ENCODE measurements at places on chromosomes 4 and X. TPM values are rescaled to one million over a fixed set of nuclear protein-coding genes. Genes with fewer than 3 reads are reported as not detected.

GRCh38 chrX:71542411-71542810 lies 9.5 kb downstream of the OGT start:
- DNase-seq = no peak

The ASMT gene
- not detected for total RNA-seq

DNA sequence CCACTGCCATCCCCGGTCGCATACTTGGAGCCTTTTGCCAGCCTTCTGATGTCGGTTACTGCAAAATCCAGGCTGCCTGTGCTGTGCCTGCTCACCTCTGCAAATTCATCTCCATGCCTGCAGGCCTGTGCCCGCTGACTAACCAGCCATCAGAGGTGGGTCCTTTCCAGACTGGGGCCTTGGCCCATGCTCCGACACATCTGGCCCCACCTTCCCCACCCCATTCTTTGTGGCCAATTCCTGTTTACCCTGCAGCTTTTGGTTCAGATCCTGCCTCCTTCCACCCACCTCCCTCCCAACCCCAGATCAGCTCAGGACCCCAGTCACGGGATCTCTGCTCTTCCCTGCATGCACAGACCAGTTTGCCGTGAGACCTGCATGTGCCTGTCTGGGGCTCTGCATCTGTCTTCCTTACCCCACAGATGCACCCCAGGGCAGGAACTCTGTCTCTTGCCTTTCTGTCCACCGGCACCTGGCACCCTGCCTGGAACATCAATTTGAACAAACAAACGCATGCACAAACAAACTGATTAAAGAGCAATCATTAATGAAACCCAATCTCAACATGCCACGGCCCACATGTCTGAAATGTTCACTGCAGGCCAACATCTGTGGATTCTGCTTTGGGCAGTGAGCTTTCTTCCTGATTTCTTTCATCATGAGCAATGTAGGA lies 112.8 kb upstream of the PSAPL1 start:
- no peak for DNase-seq

The ARHGAP10 gene
- total RNA-seq = 5.3 TPM

DNA sequence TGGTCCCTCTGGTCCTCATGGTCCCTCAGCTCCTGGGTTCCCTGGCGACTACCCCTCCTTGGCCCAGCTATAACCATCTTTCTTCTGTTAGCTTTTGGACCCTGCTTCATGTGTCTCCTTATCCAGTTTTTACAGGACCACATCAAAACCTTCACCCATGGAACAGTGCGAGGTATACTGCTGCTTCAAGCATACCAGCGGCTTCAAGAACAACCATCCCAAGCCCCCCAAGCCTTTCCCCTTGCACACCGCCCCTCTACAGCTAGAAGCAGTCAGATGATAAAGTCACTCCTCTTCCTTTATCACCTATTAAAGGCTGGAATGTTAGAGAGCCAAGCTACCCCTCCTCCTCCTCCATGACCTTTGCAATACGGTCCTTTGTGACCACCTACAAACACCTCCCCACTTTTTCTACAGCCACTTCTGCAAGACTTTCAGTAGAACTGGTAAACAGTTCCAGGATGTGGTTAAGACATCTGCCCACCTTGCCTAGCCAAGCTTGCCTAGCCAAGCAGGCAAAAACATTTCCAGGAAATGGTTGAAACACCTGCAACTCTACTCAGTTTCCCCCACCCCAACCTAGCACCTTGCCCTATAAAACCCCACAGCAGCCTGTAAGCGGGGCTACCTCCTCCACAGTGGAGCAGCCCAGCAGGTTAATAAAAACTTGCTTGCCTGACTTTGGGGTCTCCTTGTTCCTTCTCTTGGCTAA lies 125.7 kb downstream of the ZC4H2 start:
- DNase-seq = no peak

The BMP3 gene
- total RNA-seq = not detected

DNA sequence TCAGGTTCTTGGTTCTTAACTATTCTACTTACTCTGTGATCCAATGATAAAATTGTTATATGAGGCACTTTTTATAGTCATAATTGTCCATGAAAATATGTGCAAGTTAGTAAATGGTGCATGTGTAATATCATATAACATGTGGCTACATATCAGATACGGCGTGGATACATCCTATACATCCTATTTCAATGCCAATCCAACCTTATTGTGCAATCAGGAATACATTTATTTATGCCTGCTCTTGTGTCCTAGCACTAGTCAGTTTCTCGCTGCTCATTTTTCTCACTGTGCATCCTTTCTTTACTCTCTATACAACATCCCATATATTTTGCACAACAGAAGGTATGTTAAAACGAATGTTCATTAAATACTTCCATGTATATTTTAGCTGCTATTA lies 1141.1 kb downstream of the FAT4 start:
- no peak for DNase-seq

DNA sequence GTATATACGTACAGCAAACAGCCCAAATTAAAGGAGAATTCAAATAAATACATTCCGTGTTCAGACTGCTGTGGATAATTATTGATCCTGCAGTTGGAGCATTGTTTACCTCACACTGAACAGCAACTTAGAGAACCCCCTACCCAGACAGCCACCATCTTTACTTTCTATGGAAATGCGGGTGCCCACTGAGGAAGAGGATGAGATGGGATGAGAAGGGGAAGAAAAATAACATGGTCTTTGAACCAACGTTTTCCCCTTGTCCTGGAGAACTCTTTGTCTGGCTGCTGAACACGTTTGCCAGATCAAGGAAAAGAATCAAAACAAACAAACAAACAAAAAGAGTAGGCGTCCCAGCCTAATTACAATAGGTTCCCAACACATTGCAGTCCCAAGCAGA lies 1.5 kb downstream of the TSPAN5 start:
- DNase-seq = no peak

GRCh38 chrX:33330798-33331197 lies 119.4 kb upstream of the DMD start:
- DNase-seq = no peak

DNA sequence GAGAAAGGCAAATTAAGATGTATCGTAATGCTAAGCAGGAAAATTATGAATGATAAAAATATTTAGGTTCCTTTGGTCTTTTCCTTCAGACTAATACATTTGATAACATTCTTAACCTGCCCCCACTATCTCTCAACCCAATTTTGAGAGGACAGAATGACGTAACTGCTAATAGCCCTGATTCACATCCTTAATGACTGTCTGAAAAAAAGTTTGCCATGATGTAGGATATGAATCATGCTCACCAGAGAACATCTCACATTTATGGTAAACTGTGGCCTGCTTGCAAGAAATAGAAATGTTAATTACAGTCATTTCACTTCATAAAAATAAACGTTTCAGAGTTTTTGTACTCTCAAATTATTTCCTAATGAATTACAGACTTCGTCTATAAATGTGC lies 128.0 kb upstream of the VEGFC start:
- DNase-seq = no peak

The XIAP gene
- total RNA-seq = 32.8 TPM

- DNase-seq = no peak
These were observed 42.4 kb upstream of the PDLIM5 start for GRCh38 chr4:94409375-94409679.

The TEX13B gene
- total RNA-seq = not detected

DNA sequence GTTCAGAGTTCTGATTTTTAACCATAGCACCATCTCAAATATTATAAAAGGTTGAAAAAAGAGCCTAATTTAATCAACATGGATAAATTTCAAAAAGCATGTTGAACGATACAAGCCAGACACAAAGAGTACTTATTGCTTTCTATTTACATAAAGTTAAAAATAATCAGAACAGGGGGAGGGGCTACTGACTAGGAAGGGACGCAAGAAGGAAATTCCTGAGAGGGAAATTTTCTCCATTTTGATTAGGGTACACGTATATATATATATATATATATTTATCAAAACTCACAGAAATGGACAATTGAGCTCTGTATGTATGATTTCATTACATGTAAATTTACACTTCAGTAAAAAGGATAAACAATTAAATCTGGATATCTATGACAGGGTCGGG lies 482 bp upstream of the MBTPS2 start:
- DNase-seq = no peak

DNA sequence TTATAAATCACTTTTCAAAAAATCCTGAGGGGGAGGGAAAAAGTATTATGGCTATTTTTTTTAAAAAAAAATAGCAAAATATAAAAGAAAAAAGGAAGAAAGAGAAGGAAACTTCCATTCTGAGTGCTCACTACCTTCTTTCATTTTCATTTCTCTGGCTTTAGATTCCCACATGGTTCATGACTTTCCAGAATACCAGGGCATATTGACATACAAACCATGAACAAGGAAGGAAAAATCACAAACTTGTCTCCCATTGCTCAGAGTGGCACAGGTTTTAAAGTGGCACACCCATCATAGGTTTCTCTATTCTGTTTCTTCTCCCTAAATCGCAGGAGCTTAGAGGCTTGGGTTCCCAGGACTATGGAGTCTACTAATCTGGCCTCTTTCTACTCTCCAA lies 136.3 kb upstream of the CXXC4 start:
- DNase-seq = no peak

The SLITRK2 gene
- total RNA-seq = not detected

DNA sequence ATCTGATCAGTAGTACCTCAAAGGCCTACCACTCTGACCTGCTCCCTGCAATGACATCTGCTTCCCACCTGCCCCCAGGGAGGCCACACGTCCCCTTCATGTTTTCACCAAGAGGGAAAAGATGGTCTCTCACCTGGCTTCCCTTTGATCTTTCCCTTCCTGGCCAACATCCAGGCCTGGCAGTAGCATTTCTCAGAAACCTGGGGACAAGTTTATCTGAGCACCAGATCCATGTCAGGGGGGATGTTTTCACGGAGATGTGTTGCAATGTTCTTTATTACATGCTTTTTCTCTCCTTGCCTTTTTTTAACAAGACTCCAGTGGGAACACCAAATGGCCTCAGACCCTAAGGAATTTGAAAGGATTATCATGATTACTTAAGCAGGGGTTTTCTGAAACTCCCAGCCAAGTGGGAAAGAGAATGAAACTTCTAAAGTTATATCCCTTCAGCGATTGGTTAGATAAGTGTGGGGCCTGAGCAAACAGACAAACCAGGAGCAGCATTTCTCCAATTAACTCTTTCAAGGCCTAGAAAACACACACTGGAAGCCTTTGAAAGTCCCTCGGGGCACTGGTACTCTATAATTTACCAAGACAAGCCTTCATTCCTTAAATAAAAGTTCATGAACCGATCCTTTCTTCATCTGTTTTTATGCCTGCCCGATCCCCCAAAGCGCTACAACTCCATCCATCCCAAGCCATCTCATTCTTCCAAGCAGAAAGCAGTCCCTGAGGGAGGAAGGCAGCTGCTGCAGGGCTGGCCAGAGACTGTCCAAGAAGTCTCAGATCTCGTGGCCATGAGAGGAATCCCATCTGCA lies 94.1 kb downstream of the BCOR start:
- no peak for DNase-seq

The AFAP1 gene
- 17.7 TPM for total RNA-seq

All from activated T-cell treated with anti-CD3 and anti-CD28 coated beads, Interleukin-2, amount 50 U/mL, for 4 hours (primary cell).